ENCODE measurements at places on chromosomes 5 and 9.

DNA sequence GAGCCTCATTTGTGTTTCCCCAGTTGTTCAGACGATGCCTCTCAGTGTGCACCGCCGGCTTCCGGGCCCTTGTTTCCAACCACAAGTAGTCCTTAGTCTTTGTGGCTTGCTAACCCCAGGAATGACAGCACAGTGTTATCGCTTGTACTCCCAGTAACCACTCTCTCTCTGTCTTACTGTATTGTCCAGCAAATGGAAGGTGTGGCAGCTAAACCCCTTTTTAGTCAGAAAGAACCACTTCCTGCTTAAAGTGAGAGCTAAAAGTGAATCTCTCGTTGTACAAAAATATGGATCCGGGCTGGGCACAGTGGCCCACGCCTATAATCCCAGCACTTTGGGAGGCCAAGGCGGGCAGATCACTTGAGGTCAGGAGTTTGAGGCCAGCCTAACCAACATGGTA lies 61.3 kb downstream of the ENC1 start:
- peak; percentile 55 for DNase-seq

GRCh38 chr9:81848472-81848871 lies 79.8 kb upstream of the SPATA31D4 start:
- peak; percentile 38 for DNase-seq

GRCh38 chr5:133260715-133261114 lies 208.9 kb downstream of the HSPA4 start:
- no peak for DNase-seq

DNA sequence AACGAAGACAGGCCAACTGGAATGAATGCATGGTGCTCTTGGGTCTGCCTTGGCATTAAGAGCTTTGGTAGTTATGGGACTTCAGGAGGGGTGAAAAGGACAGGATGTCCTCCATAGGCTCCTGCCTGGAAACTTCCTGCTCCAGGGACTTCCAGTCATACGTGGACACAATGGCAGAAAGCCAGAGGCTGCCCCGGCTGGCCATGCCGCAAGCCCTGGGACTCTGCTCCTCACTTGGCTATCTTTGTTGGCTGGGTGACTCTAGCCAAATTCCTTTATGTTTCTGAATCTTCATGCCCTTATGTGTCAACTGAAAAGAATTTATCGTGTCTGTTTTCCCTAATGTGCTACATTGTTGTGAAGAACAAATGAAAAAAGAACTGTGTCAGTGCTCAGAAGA lies 136.9 kb downstream of the SIL1 start:
- peak; percentile 73 for DNase-seq

DNA sequence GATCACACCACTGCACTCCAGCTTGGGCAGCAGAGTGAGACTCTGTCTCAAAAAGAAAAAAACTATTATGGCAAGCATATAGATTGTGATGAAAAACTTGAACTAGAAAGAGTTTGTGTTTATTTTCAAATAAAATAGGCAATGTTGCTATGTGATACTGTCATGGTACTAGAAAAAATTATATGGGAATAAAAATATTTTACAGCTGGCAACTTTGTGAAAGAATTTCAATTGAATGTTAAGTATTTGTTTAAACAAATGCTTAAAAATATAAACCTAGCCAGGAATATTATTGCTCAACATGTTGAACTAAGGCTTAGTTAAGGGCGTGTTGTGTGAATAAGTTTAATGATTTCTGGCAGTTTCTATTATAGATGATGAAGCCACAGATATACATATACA lies 31.7 kb downstream of the HSDL2 start:
- peak; percentile 65 for DNase-seq

DNA sequence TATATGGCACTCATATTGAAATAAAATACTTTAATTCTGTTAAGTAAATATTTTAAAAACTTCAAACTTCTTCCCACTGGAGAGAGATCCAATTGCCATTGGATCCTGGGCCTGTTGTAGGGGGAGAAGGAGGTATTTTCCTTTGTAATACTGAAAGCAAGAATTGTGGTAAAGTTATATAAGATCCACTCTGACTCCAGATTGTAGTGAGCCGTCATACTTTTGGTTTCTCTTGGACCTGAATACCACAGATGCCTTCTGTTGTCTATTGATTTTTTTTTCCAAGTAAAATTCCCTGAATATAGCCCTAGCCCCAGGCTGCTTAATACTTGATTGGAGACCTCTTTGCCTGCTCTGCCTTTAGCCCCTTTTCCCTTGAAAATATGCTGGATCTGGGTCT lies 86.9 kb downstream of the ATG10 start:
- peak; percentile 22 for DNase-seq

GRCh38 chr9:127014910-127015540 lies 100.4 kb downstream of the RALGPS1 start:
- DNase-seq = no peak

- DNase-seq = no peak
Observed at GRCh38 chr9:103894184-103894583, 199.9 kb upstream of the SMC2 start.

DNA sequence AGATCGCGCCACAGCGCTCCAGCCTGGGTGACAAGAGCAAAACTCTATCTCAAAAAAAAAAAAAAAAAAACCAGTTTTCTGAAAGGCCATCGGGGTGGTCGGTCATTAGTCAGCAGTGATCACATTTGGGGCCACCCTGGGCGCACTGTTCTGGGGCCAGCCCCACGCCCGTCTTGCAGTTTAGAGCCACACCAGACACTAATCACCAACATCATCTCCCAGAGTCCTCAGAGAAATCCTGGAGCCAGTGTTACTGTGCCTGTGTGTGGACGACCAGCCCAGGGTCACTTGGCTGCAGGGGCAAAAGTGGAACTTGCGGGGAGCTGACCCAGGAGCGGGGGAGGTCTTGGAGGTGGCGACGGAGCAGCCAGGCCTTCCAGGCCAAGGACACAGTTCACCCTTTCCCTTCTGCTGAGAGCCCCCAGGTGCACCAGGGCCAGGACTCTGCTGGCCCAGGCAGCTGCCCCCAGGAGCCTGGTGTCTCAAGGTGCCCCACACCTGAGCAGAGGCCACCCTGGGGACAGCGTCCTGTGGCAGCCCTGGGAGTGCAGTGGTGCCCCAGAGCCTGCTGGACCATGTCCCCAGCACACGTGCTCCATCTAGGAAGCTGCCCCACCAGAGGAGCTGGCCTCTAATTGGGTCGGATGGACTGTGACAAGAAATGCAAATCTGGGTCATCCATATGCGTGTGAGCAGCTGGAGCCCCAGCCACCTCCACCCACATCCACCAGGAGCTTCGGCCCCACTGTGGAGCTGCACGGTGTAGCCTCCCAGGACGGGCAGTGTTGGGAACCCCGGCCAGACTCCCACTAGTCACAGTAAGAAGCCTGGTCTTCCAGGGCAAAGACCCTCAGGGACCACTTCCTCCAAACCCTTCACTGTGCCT lies 51.1 kb downstream of the NEK6 start:
- DNase-seq = no peak

DNA sequence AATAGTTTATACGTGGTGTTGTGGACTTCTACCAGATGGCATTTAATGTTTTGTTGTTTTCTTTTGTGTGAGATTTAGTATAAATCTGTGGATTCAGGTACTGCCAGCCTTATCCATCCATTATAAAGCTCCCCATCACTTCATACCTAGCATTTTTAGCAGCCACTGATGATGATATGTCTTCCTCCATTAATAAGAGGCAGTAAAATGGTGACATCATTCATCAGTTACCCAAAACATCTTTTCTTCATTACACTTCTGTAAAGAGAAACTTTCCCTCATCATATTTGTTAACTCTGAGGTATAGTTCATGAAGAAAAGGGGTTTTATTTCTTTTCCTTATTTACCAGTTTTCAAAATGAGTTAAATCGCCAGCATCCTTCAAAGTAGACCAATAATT lies 19.4 kb downstream of the CHD1 start:
- DNase-seq = no peak
